ENCODE measurements at places on chromosomes 4 and X.

- DNase-seq = no peak
Measured at GRCh38 chr4:173177232-173177631, 8.6 kb downstream of the GALNT7 start.

GRCh38 chr4:128955751-128956150, 137.6 kb downstream of the SCLT1 start:
- DNase-seq = no peak

GRCh38 chr4:2847302-2847871, 3.7 kb downstream of the ADD1 start:
- DNase-seq = no peak

GRCh38 chr4:8882239-8882638, 10.6 kb upstream of the HMX1 start:
- no peak for DNase-seq

- no peak for DNase-seq
Measured at GRCh38 chr4:140260227-140260626, 106.2 kb upstream of the MAML3 start.

DNA sequence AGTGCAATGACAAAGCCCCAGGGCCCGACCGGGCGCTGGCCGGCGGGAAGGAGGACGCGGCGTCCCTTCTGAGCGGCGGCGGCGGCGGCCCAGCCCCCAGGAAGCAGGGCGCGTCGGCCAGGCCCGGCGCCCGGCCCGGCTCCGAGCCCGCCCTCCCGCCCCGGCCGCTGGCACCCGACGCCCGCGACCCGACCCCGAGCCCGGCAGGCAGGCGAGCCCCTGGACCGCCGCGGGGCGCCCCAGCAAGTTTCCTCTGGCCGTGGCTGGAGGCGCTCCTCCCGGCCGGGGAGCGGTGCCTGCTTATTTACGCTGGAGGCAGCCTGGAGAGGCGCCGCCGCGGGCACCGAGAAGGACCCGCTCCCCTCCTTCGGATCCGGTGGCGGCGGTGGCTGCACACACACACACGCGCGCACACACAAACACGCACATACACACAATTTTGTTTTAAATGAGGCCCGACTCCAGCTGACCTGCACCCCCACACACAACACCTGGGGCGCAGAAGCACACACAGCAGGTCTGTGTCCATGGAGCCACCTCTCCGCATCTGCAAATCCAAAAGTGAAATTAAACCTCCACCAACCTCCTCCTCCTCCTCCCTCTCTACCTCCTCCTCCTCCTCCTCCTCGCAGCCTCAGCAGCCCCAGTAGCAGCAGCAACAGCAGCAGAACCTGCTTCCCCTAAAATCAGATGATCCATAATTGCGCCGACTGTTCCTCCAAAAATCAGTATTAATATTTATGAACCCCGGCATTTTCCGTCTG, 669 bp downstream of the IRF2 start:
- peak; percentile 55 for DNase-seq

GRCh38 chrX:1794586-1794985, 179.7 kb downstream of the ASMT start:
- DNase-seq = no peak

DNA sequence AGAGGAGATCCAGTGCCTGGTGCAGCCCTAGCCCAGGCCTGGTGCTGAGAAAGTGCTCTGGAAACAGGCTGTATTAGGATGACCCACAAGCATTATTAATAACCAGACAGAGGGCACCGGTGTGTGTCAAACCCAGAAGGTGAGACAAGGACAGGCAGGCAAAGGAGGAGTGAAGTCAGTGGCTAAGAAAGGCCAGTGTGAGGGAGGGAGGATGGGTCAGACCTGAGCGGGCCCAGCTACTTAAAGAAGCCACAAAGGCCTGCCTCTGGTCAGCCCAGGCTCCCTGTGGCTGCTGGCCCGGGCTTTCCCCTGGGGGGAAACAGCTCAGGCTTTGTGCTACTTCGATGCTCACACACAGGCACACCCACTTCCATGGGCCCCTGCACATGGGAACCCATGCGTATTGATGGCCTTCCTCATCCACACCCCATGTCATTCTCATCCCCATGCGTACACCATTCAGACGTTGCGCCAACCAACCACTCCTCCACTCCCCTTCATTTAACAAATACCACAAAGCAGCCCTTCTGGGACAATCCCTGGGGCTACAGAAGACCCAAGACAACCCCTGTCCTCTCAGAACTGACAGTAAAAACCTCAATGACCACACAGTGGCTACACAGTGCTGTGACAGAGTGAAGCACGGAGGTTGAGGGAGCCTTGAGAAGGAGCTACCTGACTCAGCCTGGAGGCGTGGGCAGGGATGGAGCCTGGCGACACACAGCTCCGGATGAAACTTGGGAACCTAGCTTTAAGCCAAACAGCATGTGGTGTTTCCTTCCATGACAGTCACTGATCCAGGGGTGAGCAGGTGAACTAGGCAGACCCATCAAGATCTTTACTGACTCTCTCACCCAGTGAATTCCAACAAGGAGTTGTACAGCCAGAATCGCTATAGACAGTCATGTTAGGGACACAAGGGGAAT, 24.9 kb upstream of the MTM1 start:
- no peak for DNase-seq

DNA sequence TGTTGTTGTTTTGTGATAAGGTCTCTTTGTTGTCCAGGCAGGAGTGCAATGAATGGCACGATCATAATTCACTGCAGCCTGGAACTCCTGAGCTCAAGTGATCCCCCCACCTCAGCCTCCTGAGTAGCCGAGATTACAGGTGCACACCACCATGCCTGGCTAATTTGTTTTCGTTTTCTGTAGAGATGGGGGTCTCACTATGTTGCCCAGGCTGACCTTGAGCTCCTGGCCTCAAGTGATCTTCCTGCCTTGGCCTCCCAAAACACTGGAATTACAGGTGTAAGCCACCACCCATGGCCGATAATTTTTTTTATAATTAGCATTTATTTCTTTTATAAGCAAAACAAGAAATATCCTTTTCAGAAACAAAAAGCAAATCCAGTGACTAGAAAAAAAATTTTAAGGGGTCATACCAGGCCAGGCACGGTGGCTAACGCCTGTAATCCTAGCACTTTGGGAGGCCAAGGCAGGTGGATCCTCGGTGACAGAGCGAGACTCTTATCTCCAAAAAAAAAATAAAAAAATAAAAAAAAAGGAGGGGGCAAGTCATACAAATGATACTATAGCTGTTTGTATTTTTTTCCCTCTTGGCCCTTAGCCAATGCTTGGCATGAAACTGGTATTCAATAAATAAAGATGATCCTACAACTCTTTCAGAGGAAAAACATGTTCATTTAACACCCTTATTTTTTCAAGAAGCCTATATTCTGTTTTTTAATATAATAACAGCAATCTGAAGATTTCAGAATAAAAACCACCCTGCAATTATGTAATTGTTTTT, 3.4 kb downstream of the PLAC8 start:
- DNase-seq = no peak

GRCh38 chr4:159551281-159551680, 448.4 kb downstream of the RAPGEF2 start:
- DNase-seq = no peak

GRCh38 chr4:102170910-102171309, 174.4 kb downstream of the SLC39A8 start:
- DNase-seq = no peak

GRCh38 chr4:47215759-47216158, 184.4 kb downstream of the GABRB1 start:
- no peak for DNase-seq
